ENCODE measurements at places on chromosomes 13 and 19.

DNA sequence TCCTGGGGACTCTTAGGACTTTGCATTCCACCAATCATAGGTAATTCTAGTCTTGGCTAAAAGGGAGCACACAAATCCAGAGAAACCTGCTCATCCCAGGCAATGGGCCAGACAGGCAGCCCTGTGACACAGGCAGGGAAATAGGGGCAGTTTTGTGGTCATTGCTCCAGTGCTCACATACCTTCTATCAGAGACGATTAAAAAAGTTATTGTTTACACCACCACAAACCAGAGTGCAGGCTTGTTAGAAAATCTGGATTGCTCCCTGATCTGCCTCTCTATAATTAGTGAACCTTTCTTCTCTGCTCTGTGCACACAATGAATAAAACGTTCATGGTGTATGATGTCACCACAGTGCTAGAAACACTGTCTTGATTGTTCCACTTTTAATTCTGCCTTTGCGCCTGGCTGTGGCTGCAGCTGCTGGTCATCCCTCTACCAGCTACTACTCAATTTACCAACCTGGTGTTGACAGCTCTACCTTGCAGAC is 121.6 kb upstream of the SPATA13 start:
- DNase-seq: no peak

GRCh38 chr19:56678205-56678604 is 6.6 kb upstream of the ZNF835 start:
- DNase-seq: no peak

- DNase-seq: no peak
These were observed 276.1 kb downstream of the NALCN start for GRCh38 chr13:101140087-101140770.

- DNase-seq: no peak
These were observed 16.6 kb downstream of the ADAMTS10 start for GRCh38 chr19:8593931-8594330.

DNA sequence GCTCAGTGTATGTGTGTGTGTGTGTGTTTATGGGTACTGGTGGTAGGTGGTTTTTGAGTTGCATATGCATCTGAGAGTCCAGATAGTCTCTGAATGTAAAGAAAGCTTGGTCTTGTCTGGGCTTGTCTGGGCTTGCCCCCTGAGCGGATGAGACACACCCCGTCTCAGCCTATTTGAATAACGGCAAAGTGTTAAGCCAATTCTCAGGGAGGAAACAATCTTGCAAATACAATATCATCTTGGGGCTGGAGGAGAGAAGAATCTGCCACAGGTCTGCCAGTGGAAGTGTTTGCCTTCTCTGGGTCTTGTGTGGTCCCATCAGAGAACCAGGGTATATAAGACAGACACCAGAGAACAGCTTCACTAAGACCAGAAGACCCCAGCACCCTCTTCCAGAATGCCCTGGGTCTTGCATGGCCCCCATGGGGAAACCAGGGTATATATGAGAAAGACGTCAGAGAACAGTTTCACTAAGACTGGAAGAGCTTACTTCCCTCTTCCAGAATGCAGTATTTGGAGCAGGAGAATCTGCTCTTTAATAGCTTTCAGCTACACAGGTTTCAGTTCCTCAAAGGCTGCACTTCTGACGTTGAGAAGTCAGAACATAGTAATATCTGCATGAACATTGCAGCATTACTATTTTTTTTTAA is 13.3 kb downstream of the CD70 start:
- DNase-seq: no peak

DNA sequence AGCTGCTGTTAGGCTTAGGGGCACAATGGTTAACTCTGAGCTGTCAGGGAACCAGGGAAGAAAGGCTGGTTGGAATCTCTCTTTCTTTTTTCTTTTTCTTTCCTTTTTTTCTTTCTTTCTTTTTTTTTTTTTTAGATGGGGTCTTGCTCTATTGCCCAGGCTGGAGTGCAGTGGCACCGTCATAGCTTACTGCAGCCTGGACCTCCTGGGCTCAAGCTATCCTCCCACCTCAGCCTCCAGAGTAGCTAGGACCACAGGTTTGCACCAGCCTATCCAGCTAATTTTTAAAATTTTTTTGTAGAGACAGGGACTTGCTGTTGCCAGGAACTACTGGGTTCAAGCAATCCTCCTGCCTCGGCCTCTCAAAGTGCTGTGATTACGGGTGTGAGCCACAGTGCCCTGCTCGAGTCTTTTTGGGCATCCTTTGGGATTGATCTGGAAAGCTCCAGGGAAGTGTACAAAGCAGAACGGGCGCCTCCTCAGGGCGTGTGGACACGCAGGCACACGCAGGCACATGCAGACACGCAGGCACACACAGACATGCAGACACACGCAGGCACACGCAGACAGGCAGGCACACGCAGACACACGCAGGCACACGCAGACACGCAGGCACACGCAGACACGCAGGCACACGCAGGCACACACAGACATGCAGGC is 99.2 kb downstream of the GADD45B start:
- no peak for DNase-seq

GRCh38 chr19:17716309-17716929 is 2.9 kb upstream of the MAP1S start:
- DNase-seq: no peak

DNA sequence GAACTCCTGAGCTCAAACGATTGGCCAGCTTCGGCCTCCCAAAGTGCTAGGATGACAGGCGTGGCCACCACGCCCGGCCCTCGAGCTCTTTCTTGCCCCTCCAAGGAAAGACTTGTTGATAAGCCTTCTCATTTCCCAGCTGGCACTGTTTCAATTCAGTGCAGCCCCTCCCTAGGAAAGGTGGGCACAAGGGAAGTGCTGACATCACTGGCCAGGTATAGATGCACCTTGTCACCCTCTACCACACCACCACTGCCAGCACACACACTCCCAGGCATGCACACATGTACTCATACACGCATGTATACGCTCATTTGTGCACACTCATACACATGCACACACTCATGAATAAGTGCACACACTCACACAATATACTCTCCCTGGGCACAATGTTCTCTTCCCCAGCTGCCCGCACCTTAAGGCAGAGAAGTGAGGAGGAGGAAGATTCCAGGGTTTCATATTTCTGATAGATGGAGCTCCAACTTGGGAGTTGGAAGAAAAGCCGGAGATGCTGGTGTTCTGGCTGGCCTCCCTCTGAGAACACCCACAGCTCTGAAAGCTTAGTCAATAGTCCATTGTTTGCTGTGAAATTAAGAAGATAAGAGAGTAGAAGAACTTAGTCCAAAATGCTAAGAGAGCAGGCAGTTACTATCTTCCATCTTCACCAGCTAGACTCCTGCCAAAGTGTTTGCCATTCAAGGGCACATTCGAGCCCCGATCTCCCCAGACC is 196.7 kb downstream of the FOXO1 start:
- no peak for DNase-seq

DNA sequence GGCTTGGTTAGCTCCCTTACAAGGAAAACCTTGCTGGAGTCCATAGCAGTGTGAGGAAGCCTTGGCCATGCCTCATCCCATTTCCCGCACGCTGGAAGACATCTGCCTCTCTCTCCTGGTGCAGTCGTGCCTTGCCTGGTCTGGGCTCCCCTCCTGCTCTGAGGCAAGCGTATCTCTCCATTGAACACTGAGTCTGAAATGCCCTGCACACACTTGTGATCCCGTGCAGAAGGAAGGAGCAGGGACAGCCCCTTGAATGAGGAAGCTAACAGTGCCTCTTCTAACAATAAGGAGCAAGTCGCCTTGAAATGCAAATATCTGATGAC is 407 bp upstream of the ZNF440 start:
- DNase-seq: peak; percentile 9

DNA sequence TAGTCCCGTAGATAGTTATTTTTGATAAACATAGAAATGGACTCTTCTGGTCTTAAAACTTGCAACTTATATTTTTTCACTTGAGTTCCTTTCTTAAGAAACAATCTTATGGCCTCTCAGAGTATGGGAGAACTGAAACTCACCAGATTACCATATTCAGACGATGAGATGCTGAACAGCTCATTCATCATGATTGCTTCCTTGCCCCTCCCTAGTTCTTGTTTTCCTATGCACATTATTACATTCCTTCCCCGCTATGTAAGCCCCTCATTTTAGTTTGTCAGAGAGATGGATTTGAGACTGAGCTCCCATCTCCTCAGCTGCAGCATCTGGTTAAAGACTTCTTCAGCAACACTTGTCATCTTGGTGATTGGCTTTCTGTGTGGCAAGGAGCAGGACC is 158.5 kb downstream of the SLITRK6 start:
- DNase-seq: no peak

DNA sequence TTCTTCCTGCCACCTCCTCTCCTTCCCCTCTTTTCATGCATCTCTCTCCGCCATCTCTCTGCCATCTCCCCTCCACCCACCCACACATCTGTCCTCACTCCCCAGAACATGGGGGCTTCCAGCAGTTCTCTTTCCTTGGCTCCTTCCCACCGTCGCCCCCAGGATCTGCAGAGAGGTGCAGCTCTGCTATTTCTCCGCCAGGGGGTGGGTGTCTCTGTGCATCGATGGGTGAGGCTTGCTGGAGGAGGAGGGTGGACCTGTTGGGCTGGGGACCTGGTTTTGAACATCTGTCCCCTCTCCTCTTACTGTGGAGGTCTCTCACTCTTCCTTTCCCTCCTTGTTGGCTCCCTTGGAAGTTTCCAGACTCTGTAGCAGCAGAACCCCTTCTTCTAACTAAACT is 51.7 kb downstream of the MYH14 start:
- no peak for DNase-seq

- DNase-seq: no peak
These were observed 164.3 kb upstream of the TUBA3C start for GRCh38 chr13:19345916-19346422.

GRCh38 chr19:15105044-15105443 is 2.2 kb upstream of the SYDE1 start:
- DNase-seq: no peak

- no peak for DNase-seq
These were observed 852.7 kb upstream of the KLHL1 start for GRCh38 chr13:70960841-70961443.

DNA sequence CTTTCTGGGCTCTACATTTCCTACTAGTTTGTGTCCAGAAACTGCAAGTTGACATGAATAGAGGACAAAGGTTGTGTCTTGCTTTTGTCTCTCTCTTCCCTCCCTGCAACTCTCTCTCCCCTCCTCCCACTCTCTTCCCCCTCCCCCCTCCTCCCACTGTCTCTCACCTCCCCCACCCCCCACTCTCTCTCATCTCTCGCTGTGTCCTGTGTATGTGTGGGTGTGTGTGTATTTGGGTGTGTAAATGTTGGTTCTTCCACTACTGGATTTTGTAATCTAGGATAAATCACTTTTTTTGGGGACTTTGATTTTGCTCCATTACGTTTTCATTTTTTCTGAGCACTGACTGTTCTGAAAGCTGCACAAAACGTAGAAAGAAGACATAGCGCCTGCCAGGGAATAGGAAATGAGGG is 48.4 kb downstream of the AKAP11 start:
- no peak for DNase-seq

DNA sequence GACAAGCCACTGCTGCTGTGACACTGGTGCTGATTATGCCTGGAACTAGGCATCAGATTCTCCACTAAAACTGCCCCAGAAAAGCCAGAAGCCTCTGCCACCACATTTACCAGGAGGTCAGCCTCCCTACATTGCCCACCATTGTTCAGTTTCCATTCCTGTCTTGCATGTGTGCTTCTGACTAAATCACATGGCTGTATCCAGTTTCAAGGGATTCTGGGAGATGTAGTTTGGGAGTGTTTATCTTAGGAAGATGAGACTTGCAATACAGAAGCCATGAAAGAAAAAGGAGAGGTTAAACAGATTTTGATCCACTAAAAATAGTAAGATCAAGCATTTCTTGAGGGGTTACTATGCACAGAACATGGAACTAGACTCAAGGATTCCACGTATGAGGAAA is 40.7 kb upstream of the SERPINE3 start:
- no peak for DNase-seq

GRCh38 chr13:42574435-42575311 is 721 bp downstream of the TNFSF11 start:
- DNase-seq: peak; percentile 30

- peak; percentile 51 for DNase-seq
These were observed at the start of gene ELF1 for GRCh38 chr13:41019011-41019487. Gene ELF1 (minus strand): TSS chr13:41019316. CDS start chr13:40982054, 37,262 bp downstream.

Data from activated T-helper 2 cell treated with anti-CD3 and anti-CD28 coated beads, Interferon-gamma antibody, Interleukin-2, Interleukin-4, amounts not matched to agents 10 μg/mL and 5 μg/mL and 100 μg/mL, durations not matched to agents 14 hours and 24 hours and 36 hours (primary cell).